ENCODE measurements at places on chromosomes 5 and 9. TPM values are rescaled to one million over a fixed set of nuclear protein-coding genes. Genes with fewer than 3 reads are reported as not detected.
A peak's percentile ranks its signal among the peaks of the same experiment; 100 is the strongest.

- no peaks in the 10 kb centered on the region for H3K27me3 ChIP-seq
- H3K4me3 ChIP-seq: no peak overlapping the region
- no peak for DNase-seq
- H3K36me3 ChIP-seq: peaks cover 29% of the 10 kb centered on the region
- H3K27ac ChIP-seq: no peak overlapping the region
Measured at GRCh38 chr5:5165541-5166002, 25.4 kb downstream of the ADAMTS16 start.

GRCh38 chr5:27021471-27021870, 16.9 kb downstream of the CDH9 start:
- DNase-seq: no peak
- no peak overlapping the region for H3K27ac ChIP-seq
- H3K4me3 ChIP-seq: no peak overlapping the region
- H3K27me3 ChIP-seq: no peaks in the 10 kb centered on the region

DNA sequence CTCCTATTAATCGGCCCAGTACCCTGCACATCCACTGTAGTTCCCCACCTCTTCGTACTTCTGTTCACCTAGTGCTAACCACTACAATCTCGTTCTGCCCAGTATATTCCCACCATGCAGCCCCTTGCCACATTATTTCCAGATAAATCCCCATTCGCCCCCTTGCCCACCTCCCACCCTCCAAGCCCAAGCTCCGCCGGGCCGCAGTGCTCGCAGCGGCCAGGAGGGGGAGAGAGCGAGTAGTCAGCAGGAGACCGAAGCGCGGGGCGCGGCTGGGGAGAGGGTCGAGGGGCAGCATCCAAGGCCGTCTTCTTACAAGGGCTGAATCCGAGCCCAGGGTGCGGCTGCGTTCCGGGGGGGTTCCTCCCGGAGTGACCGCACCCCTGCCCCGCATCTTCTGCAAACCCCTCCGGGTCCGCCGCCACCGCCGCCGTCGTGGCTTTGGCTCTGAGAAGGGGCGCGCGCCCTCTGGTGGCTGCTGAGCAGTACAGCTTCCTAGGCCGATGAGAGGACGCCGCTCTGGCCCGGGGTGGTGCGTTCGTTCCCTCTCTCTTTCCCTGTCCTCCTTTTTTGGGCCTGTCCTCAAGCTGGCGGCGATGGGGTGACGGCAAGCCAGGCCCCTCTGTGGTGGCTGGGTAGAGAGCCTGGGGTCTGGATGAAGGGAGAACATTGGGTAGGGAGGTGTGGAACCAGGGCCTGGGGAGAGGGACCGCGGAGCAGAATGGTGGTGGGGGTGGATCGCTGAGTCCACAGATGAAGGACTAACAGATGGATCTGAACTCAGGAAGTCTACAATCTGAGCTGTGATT, 30.0 kb upstream of the PSD2 start:
- H3K4me1 ChIP-seq: peaks cover 16% of the 10 kb centered on the region
- peak; percentile 81 for DNase-seq
- H3K27me3 ChIP-seq: peaks cover 37% of the 10 kb centered on the region
- peak overlapping the region; percentile 60 for H3K4me3 ChIP-seq

DNA sequence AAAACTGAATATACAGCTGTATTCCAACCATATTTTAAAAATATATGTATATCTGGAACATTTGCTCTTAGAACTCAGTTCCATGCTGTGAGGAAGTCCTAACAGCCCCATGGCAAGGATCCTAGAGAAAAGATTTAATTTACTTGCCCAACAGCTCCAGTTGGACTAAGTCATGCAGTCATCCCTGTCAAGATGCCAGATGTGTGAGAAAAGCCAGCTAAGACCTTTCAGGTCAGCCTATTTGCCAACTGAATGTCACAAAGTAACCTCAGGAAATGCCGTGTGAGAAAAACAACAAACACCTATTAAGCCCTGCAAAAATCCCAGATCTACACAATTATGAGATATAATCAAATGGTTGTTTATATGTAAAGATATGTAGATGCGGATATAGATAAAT, 416.3 kb downstream of the NR2F1-AS1 start:
- H3K27me3 ChIP-seq: no peaks in the 10 kb centered on the region
- no peak overlapping the region for H3K4me3 ChIP-seq
- H3K27ac ChIP-seq: no peak overlapping the region
- no peaks in the 10 kb centered on the region for H3K36me3 ChIP-seq

GRCh38 chr5:33339413-33339812, 101.4 kb upstream of the TARS1 start:
- no peaks in the 10 kb centered on the region for H3K4me1 ChIP-seq
- no peak for DNase-seq
- no peaks in the 10 kb centered on the region for H3K36me3 ChIP-seq
- peaks cover 22% of the 10 kb centered on the region for H3K27me3 ChIP-seq
- no peak overlapping the region for H3K27ac ChIP-seq
- no peak overlapping the region for H3K4me3 ChIP-seq

- H3K36me3 ChIP-seq: peaks cover 2% of the 10 kb centered on the region
- H3K4me1 ChIP-seq: no peaks in the 10 kb centered on the region
- peaks cover 4% of the 10 kb centered on the region for H3K27me3 ChIP-seq
- no peak overlapping the region for H3K27ac ChIP-seq
Measured at GRCh38 chr5:158502686-158503085, 597.0 kb downstream of the EBF1 start.

C8G gene
- 1.1 TPM for total RNA-seq
